ENCODE measurements at places on chromosomes 1 and 21.

- DNase-seq, result no peak
Observed at GRCh38 chr1:186152227-186152619, 222.8 kb downstream of the TPR start.

DNA sequence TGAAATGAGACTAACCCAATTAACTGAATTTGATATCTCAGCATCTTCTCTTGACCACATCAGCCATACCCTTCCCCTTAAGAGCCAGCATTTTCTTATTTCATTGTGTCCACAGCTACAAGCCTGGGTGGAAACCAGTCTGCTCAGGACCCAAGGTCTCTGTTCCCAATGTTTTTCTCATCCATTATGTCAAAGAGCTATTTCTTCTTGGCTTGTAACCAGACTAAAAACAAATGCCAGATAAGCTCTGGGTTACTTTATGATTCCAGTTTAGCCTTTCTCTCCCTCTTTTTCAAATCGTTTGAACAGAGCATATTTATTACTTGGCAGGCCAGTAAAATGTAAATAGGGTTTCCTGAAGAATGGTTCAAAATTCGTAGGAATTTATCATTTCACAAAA, 109.3 kb upstream of the SPATA6 start:
- no peak for DNase-seq

- DNase-seq, result no peak
Observed at GRCh38 chr1:167457936-167458584, 60.3 kb downstream of the CD247 start.

DNA sequence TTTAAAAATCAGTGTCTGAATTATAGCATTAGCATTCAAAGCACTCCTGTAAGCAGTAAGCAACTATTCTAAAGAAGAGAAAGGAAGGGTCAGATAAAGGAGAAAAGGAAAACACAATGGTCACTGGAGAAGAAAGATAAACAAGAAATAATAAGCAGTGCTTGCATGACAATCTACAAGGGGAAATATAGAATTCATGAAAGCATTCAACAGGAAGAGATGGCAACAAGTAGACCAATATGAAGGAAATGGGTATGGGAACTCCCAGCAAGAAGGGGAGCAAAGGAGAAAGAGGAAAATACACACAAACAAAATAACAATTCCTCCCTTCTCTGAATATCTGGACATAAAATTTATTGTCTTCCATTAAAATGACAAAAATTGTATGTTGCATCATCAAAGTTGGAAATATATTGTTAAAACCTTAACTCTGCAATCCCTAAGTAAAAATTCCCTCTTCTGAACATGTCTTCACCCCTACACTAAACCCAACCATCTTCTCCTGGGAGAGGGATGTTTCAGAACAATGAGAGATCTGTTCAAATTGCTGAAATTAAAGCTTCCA, 206.3 kb upstream of the SAMSN1 start:
- DNase-seq, result no peak

DNA sequence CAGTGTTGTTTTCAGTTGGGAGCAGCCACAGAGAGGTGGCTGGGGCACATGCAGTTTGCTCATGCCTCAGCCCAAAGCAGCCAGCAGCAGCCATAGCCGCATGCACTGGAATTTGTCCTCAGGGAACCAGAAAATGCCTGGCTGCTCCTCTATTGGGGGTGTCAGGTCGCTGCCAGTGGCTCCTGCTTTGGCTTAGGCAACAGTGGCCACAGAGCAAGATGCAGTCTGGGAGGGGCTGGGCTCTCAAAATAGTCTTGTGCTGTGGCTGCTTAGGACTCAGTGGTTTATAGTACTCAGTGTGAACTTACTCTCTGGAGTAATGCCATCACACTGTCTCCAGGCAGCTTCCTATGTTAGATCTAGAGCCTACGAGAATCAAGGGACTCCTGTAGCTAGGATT, 25.0 kb downstream of the CD55 start:
- peak; percentile 27 for DNase-seq

DNA sequence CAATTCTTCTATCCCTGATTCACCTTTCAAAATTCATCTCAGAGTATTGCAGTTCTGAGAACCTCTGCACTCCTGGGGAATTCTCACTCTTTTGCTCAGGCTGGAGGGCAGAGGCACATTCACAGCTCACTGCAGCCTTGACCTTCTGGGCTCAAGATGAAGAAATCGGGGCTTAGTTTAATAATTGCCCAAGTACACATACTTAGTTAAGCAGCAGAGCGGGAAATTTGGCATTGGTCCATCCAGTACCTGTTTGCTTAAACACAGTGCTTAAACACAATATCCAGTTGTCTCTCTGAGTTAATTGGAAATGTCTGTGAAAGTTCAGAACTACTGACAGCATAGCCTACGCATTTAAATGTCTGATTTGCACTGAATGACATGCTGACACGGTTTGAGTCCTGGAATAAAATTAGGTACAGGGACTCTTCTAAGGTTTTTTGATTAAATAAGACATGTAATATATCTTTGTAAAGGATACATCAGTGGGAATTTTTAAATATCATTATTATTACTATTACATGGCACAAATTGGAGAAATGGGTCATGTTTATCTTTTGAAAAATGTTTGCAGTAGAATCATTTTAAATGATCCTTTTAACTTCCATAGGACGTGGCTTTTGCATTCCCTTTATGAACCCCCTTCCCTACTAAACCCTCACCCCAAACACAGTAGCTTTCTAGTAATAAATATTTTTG, 337.4 kb downstream of the SRGAP2C start:
- no peak for DNase-seq

DNA sequence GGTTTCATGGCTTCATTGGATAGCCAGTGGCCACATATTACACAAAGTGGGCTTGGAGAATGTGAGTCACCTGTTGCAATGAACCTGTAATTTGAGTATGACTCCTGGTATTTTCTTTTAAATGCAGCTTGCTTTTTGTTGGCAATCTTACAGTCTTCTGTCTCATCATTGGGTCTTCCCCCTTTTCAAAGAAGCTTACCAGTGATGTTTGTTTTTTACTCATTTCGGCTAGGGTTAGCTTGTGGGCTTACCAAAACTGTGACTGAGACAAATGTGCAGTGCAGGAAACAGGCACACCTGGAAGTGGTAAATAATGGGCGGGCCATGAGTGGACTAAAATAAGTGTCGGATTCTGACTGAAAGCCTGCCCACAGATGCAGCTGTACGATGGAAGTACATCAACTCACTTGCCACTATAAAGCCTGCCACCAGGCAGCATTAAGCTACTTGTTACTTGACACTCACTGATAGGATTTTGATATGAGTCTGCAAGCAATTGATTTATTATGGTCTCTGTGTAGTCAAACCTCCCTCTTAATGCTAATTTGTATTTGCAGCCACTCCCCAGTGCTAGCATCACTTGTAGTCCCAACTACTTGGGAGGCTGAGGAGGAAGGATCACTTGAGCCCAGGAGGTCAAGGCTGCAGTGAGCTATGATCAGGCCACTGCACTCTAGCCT, 4.2 kb downstream of the HHAT start:
- no peak for DNase-seq

- no peak for DNase-seq
Observed at GRCh38 chr1:96256130-96256790, 465.3 kb upstream of the PTBP2 start.

DNA sequence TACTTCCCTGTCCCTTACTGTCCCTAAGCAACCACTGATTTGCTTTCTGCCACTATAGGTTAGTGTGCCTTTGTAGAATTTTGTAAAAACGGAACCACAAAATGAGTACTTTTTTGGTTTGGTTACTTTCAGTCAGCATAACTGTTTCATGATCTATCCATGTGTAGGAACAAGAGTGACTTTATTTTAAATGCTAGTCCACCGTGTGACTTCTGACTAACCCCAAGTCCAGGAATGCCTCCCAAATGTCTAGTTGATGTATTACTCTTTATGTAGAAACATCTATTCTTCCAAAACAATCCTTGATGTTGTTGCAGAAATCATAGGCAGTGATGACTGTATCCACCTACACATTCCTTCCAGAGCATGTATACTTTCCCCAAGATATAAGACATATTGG, 21.3 kb downstream of the ATPAF1 start:
- DNase-seq, result no peak

- no peak for DNase-seq
Observed at GRCh38 chr1:119510046-119510445, 3.0 kb downstream of the HSD3B1 start.

GRCh38 chr1:200925831-200926230, 31.1 kb downstream of the INAVA start:
- peak; percentile 75 for DNase-seq

DNA sequence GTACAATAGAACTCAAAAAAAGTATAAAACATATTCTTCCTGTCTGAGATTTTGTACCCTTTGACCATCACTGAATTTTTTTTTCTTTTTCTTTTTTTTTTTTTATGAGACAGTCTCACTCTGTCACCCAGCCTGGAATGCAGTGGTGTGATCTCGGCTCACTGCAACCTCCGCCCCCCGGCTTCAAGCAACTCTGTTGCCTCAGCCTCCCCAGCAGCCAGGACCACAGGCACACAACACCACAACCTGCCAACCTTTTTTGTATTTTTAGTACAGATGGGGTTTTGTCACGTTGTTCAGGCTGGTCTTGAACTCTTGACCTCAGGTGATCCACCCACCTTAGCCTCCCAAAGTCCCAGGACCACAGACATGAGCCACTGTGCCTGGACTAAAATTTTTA, 10.4 kb downstream of the SDCCAG8 start:
- DNase-seq, result peak; percentile 52

- DNase-seq, result no peak
Observed at GRCh38 chr1:92340154-92340553, 41.3 kb downstream of the RPAP2 start.

DNA sequence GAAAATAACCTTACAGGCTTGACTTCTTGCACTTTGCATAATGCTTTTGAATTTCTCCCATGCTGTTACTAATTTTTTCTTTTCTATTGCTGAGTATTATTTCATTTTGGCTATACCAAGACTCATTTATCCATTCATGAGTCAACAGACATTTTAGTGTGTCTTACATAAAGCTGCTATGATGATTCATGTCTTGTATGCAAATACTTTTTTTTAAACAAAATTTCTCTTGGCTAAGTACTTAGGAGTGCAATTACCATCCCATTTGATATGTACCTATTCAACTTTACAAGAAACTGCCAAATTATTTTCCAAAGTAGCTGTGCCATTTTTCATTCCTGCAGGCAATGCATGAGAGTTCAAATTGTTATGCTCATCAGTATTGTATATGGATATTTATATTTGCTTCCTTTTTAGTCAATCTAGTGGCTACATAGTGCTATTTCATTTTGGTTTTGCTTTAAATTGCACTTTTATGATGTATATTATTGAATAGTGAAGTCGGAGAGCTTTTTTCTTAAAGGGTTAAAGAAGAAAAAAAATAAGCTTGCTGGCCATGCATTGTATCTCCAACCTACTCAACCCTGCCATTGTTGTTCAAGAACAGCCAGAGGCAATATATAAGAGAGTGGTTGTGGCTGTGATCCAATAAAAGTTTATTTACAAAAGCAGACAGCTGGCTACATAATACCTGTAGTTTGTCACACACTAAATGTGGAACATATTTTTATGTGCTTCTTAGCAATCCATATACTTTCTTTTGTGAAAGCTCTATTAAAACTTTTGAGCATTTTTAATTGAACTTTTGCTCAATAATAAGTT, 862.8 kb downstream of the KCNT2 start:
- peak; percentile 26 for DNase-seq

All from fibroblast of skin of back (primary cell).